Fibroblast of skin of scalp (primary cell): ENCODE measurements at places on chromosomes 13 and 19.

DNA sequence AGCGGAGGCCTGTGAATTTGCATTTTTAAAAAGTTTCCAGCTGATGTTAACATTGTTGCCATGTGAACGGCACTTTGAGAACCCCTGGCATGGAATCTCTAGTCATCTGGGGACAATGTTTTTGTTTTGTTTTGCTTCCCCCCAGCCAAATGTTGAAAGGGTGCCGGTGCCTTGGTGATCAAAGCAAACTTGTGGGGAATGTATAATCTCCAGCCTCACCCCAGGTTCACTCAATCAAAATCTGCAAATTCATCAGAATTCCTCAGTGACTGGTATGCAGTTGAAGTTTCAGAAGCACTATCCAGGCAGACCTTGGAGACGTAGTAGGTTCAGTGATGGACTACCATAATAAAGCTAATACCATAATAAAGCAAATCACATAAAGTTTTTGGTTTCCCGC is 428.7 kb downstream of the MYO16 start:
- no peak for DNase-seq

GRCh38 chr13:29162638-29163235 is 342.6 kb downstream of the MTUS2 start:
- peak; percentile 30 for DNase-seq

GRCh38 chr19:457636-458035 is 3.2 kb downstream of the SHC2 start:
- DNase-seq = no peak

GRCh38 chr19:34409189-34410164 is 5.3 kb downstream of the PDCD2L start:
- DNase-seq = no peak

DNA sequence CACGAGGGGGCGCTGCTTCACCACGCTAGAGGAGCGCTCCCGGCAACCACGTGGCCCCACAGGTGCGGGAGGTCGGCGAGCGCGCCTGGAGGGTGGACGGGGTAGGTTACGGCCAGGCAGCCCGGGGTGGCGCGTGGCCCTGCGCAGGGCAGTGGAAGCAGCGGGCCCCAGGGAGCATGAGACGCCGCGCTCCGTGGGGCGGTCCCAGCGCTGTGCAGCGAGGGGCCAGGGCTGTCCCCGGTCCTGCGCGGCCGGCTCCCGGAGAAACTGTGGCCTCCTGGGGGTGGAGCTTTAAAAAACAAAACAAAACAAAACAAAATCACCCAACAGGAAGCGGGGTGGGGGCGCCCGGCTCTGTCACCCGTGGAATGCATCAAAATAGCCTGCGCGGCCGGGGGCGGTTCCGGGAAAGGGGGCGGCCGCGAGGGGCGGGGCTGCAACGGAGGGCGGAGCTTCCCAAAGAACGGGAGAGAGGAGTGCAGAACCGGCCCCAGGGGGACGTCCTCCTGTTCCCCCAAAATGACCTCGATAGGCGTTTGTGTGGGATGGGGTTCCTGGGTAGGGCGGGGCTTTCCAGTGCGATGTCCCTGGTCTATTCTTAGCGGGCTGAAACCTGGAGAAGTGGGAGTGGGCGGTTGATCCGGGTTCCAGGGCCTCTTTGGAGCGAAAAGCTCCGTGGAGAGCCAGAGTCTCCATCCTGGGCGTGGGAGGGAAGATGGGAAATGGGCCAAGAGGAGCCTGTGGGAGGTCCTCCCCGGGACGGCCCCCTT is 27.3 kb downstream of the NUMBL start:
- peak; percentile 78 for DNase-seq

DNA sequence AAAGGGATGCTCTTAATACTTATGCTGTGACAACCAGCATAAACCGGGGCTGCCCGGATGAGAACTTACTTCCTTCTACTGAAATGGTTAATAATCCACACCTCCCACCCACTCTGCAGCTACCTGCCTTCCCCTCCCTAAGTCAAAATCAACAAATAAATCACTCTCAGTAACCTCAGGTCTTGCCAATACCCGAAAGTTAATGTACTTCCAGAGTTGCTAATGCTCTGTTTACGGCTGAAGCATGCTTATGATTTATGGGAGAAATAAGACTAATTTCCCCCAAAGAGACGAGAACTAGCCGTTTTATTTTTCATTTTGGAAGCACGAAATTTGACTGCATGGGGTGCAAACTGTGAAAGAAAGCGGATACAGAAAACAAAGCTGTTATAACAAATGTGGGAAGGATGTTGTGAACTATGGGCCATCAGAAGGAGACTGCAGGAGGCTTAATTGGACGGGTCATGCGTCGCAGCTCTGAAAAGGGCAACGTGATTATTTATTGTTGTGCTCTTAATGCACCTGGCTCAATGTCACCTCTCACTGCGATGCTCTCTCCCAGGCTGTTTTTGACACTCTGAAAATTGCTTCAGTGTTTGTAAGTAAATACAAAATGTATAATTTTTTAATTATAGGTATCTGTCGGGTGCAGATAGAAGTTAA is 114.0 kb upstream of the SLC7A1 start:
- DNase-seq = no peak

DNA sequence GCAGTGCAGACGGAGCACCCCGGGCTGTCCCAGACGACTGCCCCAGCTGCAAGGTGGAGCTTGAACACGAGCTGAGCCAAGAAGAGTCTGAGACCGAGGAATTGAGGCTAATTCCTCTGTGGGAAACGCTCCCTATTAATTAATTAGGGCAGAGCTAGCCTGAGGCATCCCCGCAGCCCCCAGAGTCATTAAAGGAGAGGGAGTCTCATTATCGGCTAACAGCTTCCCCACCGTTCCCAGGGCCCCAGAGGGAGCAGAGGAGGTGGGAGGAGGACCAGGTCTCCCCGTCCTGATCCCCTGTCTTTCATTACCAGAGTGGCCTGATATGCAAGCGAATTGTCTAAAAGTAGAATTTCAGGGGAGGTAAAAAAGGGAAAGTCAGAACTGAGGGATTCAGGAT is 13.1 kb upstream of the SLC1A6 start:
- no peak for DNase-seq

GRCh38 chr19:35911173-35911572 is 3.1 kb upstream of the TYROBP start:
- DNase-seq = no peak

GRCh38 chr19:3129112-3129511 is 6.7 kb upstream of the GNA15 start:
- peak; percentile 57 for DNase-seq

GRCh38 chr19:49951806-49952478 is 9.0 kb downstream of the SIGLEC11 start:
- no peak for DNase-seq

DNA sequence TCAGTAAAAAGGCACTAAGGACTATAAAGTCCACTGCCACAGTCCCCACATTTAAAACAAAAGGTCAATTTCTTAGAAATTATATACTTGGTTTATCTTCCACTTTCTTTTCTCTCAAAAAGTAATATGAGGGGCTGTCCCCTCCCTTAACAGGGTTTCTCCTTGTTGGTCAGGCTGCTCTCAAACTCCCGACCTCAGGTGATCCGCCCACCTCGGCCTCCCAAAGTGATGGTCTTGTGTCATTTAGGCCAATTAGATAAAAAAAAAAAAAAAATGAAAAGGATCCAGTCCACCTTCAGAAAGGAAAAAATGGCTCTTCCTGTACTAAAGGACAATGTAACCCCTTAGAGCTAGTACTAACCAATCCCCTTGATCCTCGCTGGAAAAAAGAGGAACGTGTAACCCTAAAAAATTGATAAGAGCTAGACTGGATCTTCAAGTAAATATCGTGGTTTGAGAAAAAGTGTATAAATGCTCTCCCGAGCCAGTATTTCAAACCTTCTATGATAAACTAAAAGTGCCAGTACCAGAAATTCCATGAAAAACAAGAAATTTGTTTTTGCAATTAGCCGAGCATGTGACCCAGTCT is 9.0 kb upstream of the CD70 start:
- no peak for DNase-seq
